ENCODE measurements at places on chromosomes 4 and X.
A peak's percentile ranks its signal among the peaks of the same experiment; 100 is the strongest.

GRCh38 chrX:45632506-45632905 is 431.8 kb upstream of the DIPK2B start:
- DNase-seq = no peak

DNA sequence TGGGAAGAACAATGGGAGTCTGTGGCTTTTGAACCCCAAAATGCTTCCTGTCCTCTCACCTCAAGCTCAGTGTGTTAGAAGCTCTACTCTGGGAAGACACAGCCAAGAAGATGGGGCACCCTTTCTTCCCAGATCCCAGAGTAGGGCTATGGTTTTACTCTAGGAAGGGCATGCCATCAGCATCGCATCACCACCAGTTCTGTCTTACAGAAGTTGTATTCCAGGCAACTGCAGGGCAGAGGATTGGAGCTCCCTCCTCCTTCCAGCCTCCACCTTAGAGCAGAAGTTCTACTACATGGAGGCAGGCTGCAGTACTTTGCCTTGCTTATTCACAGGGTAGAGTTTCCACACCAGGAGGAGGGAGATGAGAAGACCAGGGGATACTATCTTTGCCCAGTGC is 18.1 kb upstream of the ZFX start:
- DNase-seq = no peak

GRCh38 chr4:56181140-56181953 is 205.9 kb downstream of the AASDH start:
- DNase-seq = peak; percentile 1

DNA sequence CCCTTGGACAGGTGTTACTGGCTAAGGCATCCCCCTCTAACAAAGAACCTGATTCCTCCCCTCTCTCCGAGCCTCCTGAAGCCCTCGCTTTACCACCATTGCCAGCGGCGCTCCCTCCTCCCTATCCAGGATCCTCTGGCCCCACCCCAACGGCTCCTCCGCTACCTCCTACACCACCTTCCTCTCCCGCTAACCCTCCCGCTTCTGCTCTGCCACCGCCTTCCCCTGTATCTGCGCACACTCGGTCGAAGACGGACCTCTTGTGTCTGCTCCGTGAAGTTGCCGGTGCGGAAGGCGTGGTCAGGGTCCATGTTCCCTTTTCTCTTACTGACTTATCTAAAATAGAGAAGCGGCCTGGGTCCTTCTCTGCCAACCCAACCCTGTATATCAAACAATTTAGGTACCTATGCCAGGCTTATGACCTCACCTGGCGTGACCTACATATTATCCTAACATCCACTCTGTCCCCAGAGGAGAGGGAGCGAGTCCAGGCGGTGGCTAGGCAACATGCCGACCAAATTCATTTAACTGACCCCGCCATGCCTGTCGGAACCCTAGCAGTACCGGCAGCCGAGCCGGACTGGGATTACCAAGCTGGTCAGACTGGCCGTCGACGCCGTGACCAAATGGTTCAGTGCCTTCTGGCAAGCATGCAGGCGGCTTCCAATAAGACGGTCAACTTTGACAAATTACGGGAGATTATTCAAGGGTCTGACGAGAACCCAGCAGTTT is 958.9 kb downstream of the RPA4 start:
- no peak for DNase-seq

DNA sequence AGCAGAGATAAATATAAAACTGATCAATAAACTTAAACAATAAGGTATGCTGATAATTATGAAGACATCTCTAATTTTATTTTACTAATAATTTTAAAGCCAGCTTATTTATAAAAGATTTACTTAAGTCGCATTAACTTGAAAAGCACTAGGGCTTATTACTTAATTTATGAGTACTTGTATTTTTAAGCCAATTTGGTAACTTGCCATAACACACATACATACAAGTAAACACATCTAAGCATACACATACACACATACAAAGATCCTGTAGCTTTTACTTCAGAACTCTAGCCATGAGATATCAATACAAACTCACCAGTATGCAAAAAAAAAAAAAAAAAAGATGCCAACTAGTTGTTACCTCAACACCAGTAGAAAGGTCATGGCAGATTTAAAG is 10.0 kb upstream of the GPR78 start:
- no peak for DNase-seq

DNA sequence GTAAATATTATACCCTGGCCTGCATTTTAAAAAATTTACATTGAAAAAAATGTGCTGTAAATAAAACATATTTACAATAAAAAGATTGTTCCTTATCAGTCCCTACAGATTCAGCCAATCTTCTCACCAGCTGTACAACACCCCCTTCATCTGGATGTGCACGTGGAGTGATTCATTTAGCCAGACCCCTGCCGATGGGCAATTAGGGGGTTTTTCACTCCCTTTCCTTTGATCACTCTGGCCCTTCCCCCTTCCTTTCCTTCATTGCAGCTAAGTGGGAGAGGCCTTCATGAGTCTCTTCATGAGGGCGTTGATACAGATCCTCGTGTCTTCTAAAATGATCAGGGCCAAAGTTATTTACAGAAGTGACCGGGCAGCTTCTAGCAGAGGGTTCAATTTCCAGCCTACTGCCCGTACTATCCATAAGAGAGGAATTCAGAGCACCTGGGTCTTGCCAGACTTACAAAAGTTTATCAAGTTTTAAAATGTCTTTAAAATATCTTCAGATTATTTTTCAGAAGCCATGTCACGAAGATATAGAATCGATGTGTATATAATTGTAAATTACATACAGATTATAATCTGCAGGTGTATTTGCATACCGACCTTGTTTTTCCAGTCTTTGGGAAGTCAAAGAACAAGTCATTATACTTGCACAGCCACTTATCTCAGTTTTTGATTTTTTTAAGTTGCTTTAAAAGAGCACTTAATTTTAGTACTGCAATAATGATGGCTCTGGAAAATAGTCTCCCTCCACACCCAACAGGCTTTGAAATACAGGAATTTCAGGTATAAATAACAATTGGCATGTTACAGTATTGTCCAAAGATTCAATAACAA is 21.4 kb upstream of the RASL11B start:
- DNase-seq = no peak

- DNase-seq = peak; percentile 52
Measured at GRCh38 chr4:186765138-186765537, 41.5 kb upstream of the FAT1 start.

DNA sequence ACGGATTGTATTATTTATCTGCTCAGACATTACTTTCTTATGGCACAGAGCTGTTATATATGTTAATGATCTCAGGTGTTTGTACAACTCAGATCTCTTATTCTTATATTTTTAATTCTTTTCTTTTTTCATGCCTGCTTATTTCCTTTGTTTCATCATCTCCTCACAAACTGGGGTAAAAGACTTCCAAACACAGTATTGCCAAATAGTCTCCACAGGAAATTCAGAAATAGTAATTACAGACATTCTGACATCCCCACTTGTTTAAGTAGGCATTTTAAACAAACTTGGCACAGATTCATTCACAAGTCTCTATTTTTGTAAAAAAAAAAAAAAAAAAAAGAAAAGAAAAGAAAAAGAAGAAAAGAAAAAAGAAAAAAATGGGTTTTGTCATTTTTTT is 129.7 kb upstream of the USP38 start:
- DNase-seq = no peak

Data from HCEC 1CT (cell line).